Suppressor macrophage treated with lipopolysaccharide for 4 hours (primary cell): ENCODE measurements at places on chromosomes 16 and 17.

GRCh38 chr17:27747462-27748359 is 52.6 kb downstream of the NOS2 start:
- no peak for DNase-seq

DNA sequence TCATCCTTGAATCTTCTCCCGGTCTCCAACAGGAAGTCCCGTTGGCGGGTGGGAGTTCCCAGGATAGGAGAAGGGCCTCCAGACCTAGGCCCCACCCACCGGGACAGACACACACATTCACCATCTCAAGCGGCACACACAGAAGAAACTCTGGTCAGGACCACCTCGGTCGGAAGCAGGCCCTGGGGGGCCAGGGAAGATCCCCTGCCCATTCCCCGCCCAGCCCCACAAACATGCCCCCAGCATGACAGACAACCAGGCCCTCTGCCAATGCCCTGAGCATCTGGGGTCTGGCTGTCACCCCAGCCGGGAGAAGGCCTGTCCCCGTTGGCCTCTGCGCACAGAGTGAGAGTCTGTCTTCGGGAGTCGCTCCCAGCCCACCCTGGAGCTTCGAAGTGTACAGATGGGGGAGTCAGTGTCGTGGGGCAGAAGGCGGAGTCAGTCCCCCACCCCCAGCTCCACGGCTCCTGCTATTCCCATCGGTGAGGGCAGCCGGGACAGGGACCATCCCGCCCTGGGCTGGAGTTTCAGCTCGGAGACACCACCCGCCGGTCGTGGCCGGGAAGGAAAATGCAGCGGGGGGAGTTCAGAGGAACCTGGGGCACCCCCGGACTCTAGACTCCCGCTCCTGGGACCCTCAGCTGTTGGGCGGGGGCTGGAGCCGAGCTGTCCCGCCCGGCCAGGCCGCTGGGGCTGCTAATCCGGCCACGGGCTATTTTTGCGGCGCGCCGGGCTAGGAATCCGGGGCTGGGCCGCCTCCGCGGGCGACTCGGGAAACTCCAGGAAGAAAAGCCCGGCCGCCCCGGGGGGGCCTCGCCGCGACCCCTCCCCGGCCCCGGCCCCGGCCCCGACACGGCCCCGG is 660 bp downstream of the RHBDF1 start:
- peak; percentile 23 for DNase-seq

- DNase-seq = no peak
These were observed 605.0 kb downstream of the WWOX start for GRCh38 chr16:78704416-78704815.

GRCh38 chr16:2206780-2207433 is 1.7 kb downstream of the MLST8 start:
- DNase-seq = peak; percentile 35

- DNase-seq = no peak
These were observed 79.5 kb upstream of the CCL1 start for GRCh38 chr17:34442387-34443111.

DNA sequence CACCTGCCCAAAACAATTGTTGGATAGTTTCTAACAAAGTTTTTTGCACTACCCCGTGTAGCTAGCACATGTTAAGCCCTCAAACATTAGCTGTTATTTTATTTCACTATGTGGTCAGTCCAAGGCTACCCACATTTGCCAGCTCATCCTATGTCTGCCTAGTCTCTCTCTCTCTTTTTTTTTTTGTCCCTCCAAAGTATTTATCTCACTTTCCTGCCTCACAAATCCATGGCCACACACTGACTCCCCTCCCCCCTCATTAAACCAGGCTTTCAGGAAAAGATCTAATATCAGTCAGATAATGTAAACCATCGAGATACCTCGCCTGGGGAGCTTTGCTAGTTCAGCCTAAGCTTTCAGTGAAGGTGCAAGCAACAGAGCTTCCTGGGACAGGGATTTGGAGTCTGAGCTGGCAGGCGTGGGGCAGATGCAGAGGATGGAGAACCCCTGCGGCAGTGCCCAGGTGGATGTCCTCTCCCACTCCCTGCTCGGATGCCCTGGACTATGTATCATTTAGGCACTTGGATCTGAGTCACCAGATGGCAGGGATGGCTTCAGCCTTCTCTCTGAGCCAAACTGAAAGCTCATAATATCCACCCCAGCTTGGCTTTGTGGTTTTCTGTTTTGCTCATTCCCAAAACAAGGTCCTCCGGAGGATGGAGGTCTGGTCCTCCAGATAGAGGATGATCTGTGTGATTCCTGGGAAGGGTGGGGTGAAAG is 73.7 kb upstream of the FOXF1 start:
- DNase-seq = no peak

DNA sequence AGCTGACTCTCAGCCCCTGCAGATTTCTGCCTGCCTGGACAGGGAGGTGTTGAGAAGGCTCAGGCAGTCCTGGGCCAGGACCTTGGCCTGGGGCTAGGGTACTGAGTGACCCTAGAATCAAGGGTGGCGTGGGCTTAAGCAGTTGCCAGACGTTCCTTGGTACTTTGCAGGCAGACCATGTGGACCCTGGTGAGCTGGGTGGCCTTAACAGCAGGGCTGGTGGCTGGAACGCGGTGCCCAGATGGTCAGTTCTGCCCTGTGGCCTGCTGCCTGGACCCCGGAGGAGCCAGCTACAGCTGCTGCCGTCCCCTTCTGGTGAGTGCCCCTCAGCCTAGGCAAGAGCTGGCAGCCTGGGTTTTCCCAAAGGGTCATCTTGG is 3.9 kb downstream of the GRN start:
- no peak for DNase-seq

DNA sequence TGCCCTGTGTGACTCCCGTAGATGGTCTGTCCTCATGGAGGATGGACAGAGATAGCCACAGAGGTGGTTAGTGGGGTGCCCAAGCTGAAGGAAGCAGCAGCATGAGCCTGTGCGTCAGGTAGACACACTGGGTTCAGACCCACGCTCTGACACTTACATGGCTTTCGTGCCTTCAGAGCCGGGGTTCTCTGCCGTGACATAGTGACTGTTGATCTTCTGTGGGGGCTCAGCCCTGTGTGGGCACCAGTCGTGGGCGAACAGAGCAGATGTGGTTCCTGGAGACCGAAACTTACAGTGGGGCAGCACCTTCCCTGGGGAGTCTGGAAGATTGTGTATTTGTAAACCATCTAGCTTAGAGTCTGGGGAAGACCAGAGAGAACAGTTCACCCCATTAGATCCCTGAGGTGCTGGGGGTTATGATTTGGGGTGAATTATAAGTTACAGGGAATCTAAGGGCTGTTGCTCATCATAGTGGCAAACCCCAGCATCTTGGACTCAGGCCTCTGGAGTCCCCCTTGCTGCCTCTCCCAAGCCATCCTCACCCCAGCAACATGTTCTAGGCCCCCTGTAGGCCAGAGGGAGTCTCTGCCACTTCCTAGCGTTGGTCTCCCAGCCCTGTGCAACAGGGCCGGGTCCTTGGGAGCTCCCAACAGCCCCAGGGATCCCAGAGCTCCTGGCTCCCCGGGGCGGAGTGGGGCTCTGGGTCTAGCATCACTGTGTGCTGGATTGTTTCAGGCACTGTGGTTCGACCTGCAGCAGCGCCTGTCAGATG is 28.6 kb downstream of the NECAB2 start:
- no peak for DNase-seq

- DNase-seq = no peak
These were observed 4.9 kb downstream of the ALOX15 start for GRCh38 chr17:4636474-4637100.

DNA sequence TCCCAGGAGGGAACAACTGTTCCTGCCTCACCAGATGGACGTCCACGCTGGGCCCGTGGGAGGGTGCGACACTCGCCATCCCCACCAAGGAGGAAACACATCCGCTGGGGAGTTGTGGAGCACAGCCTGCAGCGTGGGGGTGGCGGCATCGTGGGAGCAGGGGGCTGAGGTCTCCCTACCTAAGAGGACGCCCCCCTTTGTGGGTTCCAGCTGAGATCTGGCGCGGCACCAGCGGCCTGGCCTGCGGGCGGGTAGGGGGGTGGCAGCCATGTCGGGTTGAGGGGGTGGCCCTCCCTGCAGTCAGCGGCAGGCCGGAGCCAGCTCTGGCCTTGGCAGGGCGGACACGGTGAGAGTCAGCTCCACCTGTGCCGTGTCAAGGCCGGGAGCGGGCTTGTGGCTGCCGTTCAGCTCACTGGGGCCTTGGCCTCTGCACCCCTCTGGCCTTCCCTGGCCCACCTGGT is 116.7 kb upstream of the CIBAR2 start:
- DNase-seq = no peak

GRCh38 chr16:54411544-54411943 is 125.0 kb upstream of the IRX3 start:
- DNase-seq = no peak

DNA sequence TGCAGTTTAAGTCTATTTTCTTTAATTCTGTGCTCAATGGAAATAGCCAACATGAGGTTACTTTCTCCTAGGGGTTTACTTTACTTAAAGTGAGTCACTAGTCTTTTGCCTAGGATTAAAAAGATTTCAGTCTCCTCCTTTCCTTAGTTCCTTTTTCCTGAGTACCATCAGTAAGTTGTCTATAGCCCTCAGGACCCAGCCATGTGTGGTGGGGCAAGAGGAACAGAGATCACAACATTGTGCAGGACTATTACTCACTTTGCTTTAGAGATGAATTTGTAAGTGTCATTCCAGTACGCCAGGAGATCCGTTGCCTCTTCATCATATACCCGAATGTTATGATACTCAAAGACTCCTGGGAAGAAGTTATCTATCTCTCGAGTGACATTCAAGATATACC is 27.7 kb upstream of the CORO6 start:
- DNase-seq = peak; percentile 80

DNA sequence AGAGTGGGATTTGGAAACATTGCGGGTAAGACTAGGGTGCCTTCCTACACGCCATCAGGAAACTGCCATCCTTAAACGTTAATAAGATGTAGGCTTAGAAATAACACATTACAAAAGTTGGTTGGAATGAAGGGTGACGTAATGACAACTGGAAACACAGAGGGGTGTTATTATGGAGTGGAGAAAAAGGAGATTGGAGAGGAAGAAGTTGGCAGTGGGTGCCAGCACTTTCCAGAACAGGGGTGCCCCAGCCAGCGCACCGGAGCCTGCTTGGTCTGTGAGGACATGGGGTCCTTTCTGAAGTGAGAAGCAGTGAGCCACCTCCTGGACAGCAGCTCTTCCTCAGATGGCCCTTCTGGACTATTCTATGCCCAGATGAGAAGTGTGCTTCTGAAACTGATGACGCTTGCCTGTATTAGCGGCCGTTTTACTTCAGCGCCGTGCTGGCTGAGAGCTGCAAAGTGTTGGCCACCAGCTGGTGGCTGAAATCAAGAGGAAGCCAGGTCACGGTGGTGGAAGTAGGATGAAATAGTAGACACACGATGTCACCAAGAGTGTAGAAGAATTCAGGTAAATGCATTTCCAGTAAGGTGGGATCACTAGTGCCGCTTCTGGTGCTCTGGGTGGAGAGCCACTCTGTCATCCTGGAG is 244.8 kb downstream of the NTN1 start:
- DNase-seq = no peak

- no peak for DNase-seq
These were observed 3.3 kb downstream of the NLRP1 start for GRCh38 chr17:5580969-5581368.
